ENCODE measurements at places on chromosomes 2 and 18.

GRCh38 chr2:142825861-142826260, 51.6 kb upstream of the KYNU start:
- DNase-seq, result no peak

DNA sequence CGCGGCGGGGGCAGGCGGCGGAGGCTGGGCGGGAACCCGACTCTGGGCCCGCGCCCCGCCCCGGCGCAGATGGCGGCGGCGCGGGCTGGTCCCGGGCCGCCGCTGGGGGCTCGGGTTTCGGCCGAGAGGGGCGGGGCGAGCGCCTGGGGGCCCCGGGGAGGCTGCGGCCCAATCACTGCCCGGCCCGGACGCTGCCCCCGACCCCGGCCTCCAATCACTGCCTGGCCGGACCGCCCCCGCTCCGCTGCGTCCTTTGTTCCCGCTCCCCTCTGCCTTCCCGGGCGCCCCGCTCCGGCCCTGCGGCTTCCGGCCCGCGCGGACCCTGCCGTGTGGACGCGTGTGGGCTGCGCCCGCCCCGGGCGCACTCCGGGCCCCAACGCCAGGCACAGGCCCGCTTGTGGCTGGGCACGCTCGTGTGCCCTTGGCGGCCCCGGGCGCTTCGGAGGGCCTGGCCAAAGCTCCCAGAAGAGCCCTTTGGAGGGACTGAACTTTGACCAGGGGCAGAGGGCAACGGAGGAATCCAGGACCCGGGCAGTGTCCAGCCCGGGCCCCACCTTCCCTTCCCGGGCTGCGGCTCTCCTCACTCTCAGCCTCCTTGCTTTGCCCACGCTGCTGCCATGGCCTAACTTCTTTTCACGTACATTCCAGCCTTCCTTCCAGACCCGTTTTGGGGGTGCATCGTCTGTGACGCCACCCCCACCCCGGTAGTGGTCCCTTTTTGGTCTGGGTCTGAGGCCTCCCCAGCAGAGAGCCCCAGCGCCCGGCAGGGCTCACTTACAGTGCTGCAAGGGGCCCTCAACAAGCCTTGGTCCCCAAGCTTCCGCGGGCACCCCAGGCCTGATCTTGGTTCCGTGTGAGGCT, 27.1 kb upstream of the PTMA start:
- no peak for DNase-seq

DNA sequence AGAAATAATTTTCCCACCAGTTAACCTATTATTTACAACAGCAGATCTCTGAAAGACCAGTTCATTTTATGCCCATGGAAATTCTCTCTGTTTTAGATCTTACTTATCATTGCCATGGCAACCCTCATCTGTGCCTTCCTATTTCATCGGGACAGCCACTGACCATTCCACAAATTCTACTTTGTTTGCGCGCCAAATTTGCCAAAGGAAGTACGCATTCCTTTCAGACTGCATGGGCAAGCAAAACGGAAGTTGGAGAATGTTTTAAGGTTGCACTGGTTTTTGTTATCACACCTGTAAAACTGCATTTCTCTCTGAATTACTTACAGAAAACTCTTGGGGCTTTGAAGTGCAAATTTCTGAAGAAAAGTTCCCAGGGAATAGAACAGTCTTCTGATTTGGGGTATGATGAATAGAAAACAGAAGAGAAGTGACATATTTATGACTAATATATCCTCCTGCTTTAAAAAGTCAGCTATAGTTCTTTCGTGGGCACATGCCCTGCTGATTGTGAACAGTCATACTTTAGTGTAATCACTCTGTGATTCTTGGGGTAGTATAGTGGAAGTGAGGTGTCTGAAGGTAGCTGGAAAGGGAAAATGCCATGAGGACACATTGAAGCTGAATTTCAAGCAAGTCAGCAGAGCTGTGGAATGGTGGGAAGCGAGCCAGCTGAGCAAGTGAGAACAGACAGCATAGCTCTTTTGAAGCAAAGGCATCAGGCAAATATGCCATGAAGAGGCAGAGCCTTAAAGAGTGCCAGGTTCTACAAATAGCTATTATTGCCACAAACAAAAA, 20.9 kb downstream of the NETO1 start:
- no peak for DNase-seq

GRCh38 chr18:48428475-48429177, 19.4 kb upstream of the ZBTB7C start:
- no peak for DNase-seq

DNA sequence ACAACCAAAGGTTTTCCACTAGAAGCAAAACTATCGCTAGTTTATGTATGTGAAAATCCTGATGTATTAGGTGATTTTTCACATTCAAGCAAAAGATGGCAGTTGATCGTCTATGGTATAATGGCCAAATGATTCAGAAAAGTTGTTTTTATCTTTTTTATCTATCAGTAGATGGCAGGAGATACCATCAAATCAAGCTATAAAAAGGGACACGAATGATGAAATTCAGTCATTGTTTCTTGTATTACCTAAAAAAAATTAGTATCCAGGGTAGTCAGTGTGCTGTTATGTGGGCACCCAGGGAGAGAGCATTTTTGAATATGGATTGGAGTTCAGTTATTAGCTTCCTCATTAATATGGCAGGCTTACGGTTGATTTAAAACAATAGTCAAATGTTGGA, 22.9 kb upstream of the CAVIN2 start:
- DNase-seq, result no peak

GRCh38 chr2:101623031-101623521, 74.4 kb upstream of the MAP4K4 start:
- DNase-seq, result no peak

DNA sequence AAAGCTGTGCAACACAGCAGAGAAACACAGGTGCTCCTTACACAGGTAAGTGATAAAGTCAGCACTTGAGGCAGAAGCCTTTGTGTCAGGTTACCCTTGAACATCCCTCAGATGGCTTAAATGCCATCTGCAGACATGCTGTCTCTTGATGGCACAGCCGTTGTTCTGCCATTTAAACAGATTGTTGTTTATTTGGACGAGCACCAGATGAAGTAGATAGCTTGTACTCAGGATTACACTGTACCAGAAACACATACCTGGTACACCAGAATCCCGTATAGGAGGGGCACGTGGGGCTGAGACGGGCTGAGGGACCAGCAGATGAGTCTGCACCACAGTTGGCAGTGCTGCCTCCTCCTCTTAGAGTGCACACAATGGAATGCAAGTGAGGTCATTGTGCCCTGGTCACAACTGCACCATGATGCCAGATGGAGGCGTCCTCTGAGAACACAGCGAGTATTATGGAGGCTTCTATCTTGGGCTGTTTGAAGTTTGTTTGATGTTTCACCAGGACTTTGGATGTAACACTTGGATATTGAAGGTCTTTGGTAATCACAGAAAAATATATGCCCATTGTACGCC, 143.0 kb downstream of the TANC1 start:
- no peak for DNase-seq

GRCh38 chr2:14650066-14650465, 17.5 kb downstream of the LRATD1 start:
- no peak for DNase-seq

GRCh38 chr2:230879271-230879882, 14.6 kb downstream of the ITM2C start:
- no peak for DNase-seq

DNA sequence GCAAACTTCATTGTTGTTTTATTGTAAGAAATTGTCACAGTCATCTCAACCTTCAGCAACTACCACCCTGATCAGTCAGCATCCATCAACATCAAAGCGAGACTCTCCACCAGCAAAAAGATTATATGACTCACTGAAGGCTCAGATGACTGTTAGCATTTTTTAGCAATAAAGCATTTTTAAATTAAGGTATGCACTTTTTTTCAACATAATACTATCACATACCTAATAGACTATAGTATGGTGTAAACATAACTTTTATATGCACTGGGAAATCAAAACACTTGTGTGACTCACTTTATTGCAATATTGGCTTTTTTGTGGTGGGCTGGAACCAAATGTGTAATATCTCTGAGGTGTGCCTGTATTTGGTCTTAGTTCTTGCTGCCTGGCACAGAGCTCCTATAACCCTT, 15.6 kb downstream of the SCN1A start:
- DNase-seq, result no peak

- no peak for DNase-seq
Observed at GRCh38 chr2:60531701-60532133, 21.7 kb downstream of the BCL11A start.

GRCh38 chr2:23625726-23626125, 240.7 kb downstream of the KLHL29 start:
- no peak for DNase-seq

DNA sequence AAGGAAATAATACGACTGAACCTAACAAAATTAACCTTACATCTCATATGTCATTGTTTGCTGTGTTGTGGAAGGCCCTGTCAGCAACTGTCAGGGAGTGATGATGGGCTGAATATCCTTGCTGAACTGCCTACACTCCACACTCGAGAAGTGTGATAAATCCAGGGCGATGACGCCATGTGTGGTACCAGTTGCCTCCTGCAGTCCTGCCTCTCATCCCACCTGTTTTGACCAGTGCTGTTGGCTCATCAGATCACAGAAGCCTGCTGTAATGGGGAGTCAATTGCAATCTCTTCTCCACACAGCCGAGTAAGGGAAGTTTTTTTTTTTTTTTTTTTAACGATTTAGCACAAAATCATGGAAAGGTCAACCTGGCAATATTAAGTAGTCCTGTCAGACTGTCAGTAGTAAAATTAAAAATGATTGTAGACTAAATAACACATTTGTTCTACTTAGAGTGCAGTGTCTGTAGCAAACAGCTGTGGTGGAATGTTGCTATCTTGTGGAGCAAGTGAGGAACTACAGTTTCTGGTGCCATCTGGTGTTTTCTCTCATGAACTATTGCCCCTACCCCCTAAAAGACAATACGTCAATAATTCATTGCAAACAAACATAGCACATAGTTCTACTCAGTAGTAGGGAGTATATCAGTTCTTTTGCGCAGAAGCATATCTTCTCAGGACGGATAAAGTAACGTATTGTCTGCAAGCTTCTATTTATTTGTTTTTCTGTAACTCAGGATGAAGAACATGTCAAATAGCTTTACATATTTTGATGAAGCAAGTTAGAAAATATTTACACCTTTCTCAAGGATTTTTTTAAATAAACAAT, 347.6 kb downstream of the CTNNA2 start:
- peak; percentile 9 for DNase-seq

DNA sequence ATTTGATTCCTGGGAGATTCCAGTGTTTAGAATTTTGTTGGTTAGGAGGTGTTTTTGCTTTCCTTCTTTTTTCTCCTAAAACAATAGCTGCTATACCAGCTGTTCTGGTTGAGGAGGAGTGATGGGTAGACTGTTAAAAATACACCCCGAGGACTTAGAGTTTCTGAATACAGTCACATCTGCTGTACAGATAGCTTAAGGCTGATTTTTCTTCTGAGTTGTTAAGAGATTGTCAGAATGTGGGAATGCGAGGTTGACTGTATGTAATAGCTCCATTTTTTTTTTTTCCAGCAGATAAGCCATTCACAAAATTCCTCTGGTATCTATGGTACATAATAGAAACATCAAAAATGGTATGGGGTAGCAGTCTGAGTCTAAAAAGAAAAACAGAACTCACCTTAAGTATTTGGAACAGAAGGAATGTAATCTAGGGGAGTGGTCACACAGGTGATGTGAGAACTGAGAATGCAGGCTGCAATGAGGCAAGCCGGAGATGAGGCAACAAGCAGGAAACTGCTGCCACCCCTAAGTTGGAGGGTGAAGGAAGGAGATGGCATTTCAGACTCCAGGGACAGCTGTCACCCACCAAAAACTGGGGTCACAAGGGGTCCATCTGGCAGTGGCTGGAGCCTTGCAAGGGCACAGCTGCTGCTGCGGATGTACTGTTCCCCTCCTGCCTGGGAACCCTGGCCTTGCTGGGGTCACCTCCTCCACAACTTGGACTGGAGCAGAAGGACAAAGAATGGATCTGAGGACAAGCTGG, 2.4 kb downstream of the DGKD start:
- no peak for DNase-seq

DNA sequence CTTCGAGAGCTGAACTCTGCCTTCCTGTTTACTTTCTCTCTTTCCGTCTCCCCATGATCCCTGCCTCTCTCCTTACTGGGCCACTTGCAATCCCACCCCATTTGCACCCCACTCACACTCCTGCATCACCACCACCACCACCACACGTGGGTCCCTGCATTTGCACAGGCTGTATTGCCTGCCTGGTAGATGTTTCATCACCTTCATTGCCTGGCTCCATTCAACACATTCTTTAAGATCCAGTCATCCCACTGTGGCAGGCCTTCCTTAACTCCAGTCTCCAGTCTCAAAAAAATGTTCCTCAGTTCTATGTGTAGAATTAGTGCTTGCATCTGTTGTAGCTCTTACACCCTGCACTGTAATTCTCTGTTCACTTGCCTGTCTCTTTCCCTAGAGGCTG, 13.9 kb downstream of the NOSTRIN start:
- peak; percentile 78 for DNase-seq

DNA sequence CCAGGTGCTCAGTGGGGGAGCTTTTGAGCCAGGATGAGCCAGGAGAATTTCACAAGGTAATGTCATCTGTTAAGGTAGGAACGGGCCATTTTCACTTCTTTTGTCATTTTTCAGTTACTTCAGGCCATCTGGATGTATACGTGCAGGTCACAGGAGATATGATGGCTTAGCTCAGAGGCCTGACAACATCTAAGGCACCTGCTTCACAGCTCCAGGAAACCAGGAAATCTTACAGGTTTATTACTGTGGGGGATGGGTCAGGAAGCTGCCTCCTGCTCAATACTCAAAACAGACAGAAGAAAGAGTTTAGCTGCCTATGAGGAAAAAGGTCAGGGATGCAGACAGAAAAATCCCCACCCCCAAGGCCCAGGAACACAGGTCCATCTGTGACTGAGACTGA, 364.3 kb upstream of the LRP1B start:
- no peak for DNase-seq

GRCh38 chr2:112876257-112876970, 34.6 kb upstream of the IL37 start:
- DNase-seq, result no peak

DNA sequence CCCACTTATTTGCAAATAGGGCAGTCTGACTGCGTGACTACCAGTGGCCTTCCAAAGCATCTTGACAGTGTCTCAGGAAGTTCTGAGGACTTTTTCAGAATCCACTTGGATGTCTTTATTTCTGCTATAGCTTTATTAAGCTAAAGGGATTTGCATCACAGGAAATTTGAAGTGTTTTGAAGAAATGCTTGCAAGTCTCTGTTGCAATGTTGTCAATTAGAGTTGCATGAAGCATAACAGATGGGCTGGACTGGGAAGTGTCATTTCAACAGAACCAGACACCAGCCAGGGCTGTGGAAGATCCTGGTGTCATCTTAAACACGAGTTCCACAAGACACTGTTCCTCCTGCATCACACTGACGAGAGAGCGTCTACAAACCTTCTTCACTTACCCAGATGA, 224.5 kb downstream of the EN1 start:
- no peak for DNase-seq

- DNase-seq, result no peak
Observed at GRCh38 chr2:101440127-101440738, 34.7 kb downstream of the RFX8 start.

DNA sequence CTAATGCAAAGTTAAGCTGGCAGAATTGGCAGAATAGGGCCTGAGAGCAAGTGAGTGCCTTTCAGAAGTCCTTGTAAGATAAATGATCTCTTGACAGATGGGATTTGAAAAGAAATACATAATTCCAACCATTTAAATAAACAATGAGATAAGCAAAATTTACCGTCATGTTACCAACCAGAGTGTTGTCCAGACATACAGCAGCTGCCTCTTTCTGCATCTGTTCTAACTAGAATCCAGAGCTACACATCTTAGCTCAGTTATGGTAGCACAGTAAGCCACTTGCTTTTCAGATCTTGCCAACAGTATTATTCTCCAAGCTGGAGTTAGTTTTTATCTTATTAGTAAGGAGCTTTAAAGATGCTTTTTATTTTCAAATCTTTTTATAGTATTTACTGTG, 179.6 kb downstream of the BARD1 start:
- DNase-seq, result no peak

- DNase-seq, result no peak
Observed at GRCh38 chr2:127072396-127072795, 34.6 kb downstream of the BIN1 start.

Measured in GM04503 (cell line).